GM18507 (cell line): ENCODE measurements at places on chromosomes 12 and 14.

- no peak for DNase-seq
Observed at GRCh38 chr12:25617991-25618390, 64.9 kb upstream of the LMNTD1 start.

- no peak for DNase-seq
Observed at GRCh38 chr12:87802721-87803011, 226.5 kb downstream of the C12orf50 start.

- no peak for DNase-seq
Observed at GRCh38 chr12:56900583-56900982, 33.6 kb downstream of the SDR9C7 start.

DNA sequence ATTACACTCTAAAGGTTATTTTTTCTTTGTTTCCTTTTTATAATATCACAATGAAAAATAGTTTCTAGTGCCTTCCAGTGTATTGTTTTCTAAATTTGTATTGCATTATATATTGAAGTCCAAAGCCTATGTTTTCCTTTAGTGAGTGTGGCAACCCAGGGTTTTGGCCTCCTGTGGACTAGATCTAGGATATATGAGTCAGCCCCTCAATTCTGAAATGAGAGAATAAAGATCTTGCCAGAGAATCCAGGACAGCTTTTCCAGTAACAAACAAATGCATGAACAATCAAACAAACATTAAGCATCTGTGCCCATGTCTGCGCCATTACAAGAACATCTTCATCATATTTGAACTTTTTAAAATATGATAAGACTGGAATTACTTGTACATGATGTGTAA, 70.7 kb upstream of the SSTR1 start:
- no peak for DNase-seq

DNA sequence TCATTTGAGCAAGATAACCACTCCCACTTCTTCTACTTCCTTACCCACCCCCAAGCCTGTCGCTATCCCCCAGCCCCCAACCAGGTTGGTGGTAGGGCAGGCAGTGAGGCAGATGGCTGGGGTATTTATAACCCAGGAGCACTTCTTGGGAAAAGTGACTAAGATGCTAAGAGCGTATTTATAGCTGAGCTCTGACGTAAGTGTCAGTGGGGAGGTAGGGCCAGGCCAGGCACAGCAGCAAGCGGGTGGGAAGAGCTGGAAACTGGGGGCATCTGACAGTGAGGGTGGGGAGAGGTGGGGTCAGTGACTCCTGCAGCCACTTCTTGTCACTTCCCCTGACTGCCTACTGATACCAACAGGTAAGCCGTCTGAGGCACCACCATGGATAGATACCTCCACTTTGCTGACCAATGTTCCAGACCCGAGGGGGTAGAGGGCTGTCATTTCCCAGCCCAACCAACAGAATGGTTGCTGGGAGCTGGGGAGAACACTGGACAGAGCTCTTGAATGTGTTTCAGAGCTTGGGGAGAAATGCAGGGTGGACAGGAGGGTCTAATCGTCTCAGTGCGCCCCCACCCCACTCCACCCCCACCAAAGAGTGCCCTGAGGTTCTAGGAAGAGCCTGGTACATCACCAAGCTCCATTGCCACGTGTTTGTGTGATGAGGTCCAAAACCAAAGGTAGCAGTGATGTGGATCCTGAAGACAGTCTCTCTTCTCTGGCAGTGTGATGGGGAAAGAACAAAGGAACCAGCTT, 2.7 kb upstream of the INHBE start:
- DNase-seq: no peak

DNA sequence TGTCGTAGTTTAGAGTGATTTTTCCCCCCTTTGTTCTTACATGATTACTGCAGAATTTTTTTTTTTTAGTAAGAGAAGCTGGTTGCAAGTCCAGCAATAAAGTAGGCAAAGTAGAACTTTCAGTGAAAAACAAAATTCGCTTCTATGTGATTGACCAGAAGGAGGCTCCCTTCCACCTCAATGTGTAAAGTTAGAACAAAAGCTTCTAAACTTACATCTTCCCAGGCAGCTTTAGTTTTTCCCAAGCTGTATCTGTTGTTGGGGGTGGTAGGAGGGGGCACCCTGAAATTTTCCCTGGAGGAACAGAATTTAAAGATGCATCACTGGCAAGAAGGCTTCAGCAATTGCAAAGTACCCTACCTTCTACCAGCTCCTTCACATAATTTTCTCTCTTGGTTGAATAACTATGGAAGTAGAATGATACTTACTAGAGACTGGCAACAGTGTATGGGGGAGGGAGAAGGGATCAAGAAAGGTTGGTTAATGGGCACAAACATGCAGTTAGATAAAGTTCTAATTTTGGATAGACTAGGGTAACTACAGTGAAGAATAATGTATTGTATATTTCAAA, 87.3 kb upstream of the E2F7 start:
- DNase-seq: no peak

- DNase-seq: no peak
Observed at GRCh38 chr14:90111895-90112534, 50.2 kb downstream of the KCNK13 start.

DNA sequence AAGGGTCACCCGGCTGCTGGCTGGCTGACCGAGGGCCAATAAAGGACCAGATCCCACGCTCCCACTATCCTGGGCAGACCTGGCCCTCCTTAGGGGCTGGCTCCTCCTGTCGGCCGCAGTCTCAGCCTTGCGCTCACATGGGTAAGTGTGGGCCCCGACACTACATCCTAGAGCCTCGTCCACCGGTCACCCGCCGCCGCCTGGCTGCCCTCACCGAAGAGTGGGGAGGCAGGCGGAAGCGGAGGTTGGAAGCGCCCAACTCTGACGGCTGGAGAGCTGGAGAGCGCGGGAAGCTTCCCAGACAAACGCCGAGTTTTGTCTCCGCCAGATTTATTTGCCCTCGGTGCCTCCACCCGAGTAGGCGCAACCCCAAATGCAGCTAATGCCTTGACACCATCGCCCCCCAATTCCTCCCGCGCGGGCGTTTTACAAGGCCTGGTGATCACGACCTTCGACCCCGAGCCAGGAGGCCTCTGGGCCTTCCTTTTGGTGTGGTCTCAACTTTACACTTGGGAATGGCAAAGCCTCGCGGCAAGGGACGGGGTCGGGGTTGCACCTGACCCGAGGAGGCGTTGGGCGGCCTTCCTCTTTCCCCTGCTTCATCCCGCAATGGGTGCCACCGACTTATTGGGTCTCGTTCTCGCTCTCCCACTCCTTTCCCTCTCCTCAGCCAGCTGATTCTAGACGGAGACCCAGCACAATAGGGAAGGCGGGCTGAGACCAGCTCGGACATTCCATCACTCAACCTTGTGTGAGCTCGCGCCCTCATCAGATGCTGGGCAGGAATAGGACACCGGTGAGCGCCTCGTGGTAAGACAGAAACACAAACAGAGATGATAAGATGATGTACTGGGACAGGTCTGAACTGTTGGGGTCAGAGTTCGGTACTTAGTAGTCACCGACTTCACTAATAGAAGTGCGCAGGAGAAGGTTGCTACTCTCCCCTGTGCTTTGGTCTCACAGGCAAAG, 78.3 kb upstream of the ANO4 start:
- no peak for DNase-seq

DNA sequence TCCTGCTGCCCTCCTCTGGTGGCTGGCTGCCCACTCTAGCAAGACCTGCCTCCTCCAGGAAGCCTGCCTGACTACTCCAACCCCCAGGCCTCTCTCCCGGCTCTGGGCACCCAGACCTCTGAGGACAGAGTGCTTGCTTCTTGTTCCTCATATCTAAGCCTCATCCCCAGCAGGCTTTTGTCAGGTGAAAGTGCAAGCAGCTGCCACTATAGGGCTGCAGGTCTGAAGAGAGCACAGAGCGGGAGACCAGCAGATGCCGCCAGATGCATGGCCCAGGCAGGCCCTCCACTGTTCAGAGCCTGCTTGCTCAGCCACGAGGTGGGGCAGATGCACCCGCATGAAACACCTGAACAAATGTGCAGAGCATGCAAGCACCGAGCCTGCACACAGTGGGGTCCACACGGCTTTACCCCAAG, 73.0 kb downstream of the SERPINA3 start:
- DNase-seq: no peak

- DNase-seq: no peak
Observed at GRCh38 chr12:20701106-20701505, 6.0 kb downstream of the SLCO1C1 start.

DNA sequence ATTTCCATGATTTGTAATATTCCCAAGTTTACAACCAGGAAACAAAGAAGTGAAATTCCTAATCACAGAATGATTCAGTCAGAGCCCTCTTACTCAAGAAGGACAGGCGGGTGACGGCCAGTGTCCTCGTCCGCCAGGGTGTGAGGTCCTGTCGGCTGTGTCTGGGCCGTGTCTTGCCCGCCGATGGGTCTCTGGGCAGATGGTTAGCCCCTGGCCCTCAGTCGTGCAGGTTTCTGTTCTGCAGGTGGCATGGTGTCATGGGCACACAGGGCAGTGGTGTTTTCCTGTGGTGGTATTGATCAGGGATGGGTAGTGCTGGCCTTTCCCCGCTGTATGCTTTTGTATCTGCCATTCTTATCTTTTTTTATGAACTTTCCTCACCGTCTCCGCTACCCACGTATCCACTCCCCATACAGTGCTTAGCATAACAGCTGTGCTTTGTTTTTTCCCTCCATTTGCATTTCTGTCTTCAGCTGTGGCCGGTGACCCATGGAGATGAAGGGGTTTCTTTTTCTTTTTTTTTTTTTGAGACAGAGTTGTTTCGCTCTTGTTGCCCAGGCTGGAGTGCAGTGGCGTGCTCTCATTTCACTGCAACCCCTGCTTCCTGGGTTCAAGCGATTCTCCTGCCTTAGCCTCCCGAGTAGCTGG, 100.7 kb downstream of the TSPAN9 start:
- DNase-seq: no peak

GRCh38 chr14:22769369-22769768, 2.9 kb downstream of the OXA1L start:
- no peak for DNase-seq

DNA sequence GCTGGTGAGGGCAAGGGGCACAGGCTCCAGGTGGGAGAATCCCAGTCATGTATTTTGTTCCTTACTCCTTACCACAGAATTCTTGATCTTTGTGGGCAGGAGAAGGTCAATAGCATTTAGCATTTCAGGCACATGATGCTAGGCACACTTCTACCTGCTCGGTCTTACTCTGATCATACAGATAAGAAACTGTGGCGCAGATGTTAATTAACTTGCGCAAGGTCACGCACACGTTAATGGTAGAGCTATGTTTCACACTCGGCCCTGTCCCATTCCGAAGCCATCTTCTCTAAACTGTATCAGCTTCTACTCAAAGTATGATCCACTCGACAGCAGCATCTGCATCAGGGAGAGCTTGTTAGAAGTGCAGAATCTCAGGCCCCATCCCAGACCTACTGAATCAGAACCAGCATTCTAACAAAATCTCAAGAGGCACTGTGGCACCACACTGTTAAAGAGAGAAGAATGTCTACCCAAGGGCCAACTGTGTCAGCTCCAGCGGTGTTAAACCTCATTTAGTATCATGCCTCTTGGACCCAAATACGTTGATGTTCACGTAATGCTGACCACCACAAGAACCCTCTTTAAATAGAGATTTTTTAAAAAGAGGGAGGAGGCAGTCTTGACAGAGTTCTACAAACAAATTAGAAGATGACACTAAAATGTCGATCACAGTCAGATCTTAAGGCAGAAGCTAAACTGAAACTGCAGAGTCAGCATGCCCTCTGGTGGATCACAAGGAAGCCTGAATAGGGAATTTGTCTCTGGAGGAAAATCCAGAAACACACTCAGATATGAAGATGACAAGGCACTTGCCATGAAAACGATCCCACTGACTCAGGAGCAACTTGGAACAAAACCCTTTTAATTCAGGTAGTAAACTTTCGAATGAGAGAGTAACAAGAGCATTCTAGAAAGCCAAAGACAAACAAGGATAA, 7.3 kb downstream of the STXBP6 start:
- DNase-seq: no peak

DNA sequence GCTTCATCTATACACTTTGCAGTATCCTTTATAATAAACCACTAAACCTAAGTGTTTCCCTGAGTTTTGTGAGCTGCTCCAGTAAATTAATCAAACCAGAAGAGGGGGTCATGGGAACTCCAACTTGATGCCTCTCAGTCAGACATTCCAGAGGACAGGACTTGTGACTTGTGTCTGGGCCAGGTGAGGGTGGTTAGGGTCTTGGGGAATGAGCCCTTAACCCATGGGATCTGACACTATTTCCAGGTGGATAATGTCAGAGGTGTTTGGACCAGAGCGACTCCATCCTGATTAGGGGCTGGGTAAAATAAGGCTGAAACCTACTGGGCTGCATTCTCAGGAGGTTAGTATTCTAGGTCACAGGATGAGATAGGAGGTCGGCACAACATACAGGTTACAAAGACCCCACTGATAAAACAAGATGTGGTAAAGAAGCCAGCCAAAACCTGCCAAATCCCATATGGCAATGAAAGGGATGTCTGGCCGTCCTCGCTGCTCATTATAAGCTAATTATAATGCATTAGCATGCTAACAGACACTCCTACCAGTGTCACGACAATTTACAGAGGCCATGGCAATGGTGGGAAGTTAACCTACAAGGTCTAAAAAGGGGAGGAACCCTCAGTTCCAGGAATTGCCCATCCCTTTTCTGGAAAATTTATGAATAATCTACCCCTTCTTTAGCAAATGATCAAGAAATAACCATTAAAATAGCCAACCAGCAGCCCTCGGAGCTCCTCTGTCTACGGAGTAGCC, 58.7 kb downstream of the BCAT1 start:
- DNase-seq: no peak

GRCh38 chr12:68185598-68185997, 26.1 kb upstream of the IFNG start:
- no peak for DNase-seq

- no peak for DNase-seq
Observed at GRCh38 chr12:77609016-77609415, 221.7 kb upstream of the NAV3 start.

DNA sequence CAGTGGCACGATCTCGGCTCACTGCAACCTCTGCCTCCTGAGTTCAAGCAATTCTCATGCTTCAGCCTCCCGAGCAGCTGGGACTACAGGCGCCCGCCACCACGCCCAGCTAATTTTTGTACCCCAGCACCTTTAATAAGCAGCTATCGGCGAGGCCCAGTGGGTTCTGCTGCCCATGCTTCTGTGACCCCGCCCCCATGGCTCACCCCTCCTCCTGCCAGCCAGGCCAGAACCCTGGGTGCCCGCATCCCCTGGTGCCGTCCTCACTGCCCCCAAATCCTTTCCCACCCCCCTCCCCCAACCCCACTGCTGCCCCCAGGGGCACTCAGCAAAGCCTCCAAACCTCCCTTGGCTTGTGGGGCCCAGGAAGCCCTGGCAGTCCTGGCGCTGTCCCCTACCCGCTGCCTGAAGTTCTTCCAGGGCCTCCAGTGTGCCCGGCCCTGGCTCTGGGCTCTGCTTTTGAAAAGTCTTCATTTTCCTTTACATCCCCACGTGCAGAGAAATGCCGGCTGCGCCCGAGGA, 14.5 kb downstream of the BAG5 start:
- no peak for DNase-seq

GRCh38 chr12:119715268-119715620, 47.3 kb downstream of the PRKAB1 start:
- DNase-seq: no peak
